ENCODE measurements at places on chromosomes 11 and 22.

GRCh38 chr11:102603091-102603490 lies 22.0 kb downstream of the MMP20 start:
- DNase-seq = no peak

DNA sequence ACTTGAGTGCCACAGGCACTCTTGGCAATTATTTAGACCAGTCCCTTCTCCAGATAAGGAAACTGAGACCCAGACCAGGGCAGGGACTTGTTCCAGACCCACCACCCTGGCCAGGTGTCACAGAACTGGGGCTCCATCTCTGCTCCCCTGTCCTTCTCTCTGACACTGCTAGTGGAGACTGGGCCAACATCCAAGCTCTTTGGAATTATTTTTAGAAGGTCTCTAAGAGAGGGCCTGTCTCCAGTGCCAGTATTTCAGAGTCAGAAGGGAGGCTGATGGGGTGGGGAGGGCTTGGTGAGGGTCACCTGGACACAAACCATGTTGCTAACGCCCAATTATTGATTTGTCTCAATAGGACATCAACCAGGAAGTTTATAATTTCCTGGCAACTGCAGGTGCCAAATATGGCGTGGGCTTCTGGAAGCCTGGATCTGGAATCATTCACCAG lies 32.7 kb downstream of the POLR3H start:
- DNase-seq = no peak

DNA sequence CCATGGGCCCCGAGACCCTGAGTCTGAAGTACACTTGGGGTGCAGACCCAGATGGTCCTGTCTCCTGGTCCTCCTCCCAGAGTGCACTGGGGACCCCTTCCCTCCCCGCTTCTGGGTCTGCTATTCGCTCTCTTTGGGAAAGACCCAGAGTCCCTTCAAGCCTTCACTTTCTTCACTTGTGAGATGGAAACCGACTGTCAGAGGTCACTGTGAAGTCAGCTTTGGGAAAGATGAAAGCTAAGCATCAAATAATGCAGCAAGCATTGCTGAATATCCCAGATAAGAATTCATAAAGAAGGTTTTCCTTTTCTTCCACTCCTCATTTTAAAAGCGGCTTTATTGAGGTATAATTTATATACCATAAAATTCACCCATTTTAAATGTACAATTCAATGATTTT lies 105.0 kb upstream of the CSNK2A3 start:
- no peak for DNase-seq

GRCh38 chr22:22005945-22006595 lies 23.5 kb upstream of the TOP3B start:
- DNase-seq = no peak

DNA sequence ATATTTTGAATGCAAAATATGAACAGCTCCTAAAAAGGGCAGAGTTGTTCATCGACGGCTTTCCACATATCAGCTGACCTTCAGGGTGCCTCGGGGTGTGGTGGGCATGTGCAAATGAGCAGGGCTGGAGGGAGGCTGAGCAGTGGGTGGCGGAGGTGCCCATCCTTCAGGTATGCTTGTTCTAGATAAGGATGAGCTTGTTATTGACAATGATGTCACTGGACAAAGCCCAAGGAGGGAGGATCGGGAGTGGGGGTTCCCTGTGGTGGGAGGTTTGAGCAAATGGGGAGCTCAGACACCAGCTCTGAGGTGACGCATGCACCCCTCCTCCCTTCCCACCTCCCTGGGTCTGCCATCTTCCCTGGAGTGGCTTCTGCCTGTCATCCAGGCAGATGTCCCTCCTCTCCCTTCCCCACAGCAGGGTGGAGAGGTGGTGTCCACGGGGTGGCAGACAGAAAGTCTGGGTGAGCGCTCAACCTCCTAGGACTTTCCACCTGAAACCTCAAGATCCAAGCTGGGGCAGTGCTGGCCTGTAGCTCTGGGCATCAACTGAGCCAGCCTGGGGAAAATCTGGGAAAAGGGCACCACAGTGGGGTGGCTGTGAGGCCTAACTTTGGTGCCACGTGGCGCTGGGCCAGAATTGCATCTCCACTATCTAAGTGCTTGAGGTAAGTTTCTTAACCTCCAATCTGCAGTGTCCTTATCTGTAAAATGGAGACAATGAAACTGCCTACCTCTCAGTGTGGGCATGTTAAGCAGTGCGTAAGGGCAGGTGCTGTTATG lies 106.3 kb upstream of the THY1 start:
- no peak for DNase-seq

DNA sequence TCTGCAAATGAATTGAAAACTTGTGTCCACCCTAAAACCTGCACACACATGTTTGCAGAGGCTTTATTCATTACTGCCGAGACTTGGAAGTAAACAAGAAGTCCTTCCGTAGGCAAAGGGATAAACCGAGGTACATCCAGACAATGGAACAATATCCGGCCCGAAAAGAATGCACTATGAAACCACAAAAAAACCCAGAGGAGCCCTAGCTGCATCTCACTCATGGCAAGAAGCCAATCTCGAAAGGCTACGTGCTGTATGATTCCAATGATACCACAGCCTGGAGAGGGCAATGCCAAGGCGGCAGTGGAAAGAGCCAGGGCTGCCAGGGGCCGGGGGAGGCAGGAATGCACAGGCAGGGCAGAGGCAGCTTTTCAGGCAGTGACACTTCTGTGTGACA lies 3.2 kb upstream of the MRPL23 start:
- DNase-seq = no peak

DNA sequence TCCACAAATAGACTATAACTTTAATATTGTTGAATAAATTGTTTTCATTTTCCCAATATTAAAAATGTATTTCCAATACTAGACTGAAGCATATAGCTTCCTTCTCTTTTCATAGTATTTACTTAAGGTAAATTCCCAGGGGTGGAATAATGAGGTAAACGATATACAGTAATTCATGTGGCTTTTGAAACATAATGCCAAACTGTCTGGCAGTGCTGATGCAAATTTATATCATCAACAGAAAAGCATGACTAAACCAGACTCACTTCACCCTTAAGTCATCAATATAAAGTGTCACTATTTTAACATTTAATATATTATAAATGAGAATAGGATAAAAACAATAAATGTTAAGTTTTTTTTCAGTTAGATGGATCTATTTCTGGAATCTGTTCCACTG lies 13.6 kb downstream of the C2CD3 start:
- DNase-seq = no peak

- DNase-seq = no peak
Observed at GRCh38 chr11:130452940-130453339, 4.5 kb downstream of the ADAMTS15 start.

GRCh38 chr11:104432526-104432925 lies 268.6 kb upstream of the PDGFD start:
- no peak for DNase-seq

GRCh38 chr11:123973816-123974215 lies 3.8 kb downstream of the OR10S1 start:
- peak; percentile 95 for DNase-seq

GRCh38 chr11:1232883-1233321 lies 10.0 kb downstream of the MUC5B start:
- no peak for DNase-seq

- DNase-seq = no peak
Observed at GRCh38 chr11:115993590-115993989, 489.4 kb upstream of the CADM1 start.

- no peak for DNase-seq
Observed at GRCh38 chr22:23133922-23134321, 7.9 kb downstream of the RSPH14 start.

DNA sequence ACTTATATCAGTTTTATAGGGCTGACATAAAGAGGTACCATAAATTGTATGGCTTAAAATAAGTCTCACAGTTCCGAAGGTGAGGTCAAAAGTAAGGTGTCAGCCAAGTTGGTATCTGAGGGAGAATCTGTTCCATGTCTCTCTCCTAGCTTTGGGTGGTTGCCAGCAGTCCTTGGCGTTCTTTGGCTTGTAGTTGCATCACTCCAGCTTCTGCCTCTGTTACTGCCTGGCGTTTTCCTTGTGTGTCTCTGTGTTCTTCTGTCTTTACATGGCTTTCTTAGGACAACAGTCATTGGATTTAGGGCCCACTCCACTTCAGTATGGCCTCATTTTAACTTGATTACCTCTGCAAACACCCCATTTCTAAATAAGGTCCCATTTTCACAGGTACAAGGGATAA lies 16.7 kb downstream of the MMP7 start:
- DNase-seq = no peak

All from pulmonary artery endothelial cell (primary cell).